GM12892 (cell line): ENCODE measurements at places on chromosomes 12 and 14.

DNA sequence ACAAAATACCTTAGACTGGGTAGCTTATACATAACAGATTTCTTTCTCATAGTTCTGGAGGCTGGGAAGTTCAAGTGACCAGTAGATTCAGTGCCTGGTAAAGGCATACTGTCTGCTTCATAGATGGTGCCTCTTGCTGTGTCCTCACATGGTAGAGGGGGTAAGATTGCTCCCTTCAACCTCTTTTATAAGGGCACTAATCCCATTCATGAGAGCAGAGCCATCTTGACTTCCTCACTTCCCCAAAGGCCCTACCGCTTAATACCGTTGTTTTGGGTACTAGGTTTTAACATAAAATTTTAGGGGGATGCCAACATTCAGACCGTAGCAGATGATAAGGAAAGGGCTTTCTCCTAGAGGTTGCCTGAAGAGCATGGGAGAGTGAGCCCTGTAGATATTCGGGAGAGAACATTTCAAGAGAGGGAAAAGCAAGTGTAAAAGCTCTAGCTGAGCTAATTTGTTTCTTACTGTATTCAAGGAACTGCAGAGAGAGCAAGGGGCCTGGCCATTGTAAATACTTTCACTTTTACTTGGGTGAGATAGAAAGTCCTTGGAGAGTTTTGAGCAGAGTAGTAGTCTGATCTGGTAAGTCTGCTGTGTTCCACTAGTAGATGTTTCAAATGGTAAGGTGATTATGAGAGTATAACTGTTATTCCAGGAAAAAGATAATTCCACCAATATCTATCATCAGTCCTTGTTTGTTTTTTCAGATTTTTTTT, 27.3 kb downstream of the FRS2 start:
- peak; percentile 24 for DNase-seq

DNA sequence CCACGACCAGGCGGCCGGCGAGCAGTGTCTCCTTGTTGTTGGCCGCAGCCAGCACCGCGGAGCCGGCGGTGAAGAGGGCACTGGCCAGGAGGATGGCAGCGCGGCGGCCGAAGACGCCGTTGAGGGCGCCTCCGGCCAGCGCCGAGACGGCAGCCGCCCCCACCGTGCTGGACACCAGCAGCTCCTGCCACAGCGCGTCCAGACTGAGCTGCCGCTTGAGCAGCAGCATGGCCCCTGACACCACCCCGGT, 691 bp downstream of the SLC2A13 start:
- DNase-seq, result no peak

- no peak for DNase-seq
These were observed 596.0 kb downstream of the SLC16A7 start for GRCh38 chr12:60191676-60192359.

- no peak for DNase-seq
These were observed 1.7 kb upstream of the AKAP6 start for GRCh38 chr14:32327255-32327961.

DNA sequence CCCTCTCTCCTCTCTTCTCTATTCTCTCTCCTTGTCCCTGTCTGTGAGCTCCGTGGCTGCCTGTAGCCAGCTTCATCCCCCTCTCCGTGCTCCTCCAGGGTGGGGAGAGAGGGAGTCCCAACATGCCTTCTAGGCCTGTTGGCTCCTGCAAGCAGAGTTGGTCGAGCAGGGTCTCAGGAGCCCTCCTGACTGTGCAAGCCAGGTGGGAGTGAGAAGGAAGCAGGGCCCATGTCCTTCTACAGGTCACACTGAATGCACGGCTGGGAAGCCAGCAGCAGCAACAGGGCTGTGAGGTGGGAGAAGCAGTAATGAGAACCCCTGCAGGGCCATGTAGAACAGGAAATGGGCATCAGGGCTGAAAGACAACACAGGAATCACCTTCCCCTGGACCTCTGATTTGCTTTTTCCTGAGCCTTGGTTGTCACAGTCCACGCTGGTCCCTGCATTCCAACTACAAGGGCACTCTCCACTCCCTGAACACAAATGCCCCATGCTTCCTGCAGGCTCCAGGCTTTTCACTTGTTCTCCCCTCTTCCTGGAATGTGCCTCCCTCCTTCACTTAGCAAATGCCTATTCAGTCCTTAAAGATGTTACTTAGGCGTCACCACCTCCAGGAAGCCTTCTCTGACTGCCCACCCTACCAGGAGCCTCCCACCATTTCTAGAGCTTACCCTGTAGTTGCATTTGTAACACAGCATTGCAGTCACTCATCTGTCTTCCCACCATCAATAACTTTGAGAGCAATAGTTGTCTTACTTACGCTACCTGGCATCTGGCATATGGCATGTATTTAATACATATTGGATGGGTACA, 51.2 kb downstream of the TSPAN11 start:
- no peak for DNase-seq

GRCh38 chr12:129069886-129070285, 216.6 kb downstream of the GLT1D1 start:
- no peak for DNase-seq

GRCh38 chr14:39762576-39763401, 330.6 kb upstream of the FBXO33 start:
- DNase-seq, result no peak

- no peak for DNase-seq
These were observed 23.4 kb upstream of the NR2C1 start for GRCh38 chr12:95096852-95097251.

DNA sequence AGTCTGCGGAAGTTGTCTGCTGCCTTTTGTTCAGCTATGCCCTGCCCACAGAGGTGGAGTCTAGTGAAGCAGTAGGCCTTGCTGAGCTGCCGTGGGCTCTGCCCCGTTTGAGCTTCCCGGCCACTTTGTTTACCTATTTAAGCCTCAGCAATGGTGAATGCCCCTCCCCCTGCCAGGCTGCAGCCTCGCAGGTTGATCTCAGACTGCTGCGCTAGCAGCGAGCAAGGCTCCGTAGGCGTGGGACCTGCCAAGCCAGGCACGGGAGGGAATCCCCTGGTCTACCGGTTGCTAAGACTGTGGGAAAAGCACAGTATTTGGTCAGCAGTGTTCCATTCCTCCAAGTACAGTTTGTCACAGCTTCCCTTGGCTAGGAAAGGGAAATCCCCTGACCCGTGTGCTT, 143.6 kb downstream of the DYRK2 start:
- no peak for DNase-seq

DNA sequence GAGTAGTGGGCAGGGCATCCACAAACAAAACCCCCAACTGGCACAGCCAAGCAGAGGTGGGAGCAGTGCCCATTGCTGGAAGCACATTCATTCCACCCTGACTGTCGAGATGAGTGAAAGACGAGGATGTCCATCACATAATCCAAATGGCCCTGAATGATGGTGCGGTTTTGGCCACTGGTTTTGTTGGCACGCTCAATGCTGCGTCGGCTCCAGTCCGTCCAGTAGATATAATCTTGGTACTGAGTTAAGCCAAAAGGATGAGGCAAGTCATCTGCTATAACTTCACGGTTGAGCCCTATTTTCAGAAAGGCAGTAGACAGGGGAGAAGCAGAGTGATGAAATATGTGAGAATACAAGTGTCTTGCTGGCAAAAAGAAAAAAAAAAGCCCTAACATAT, 88.1 kb downstream of the BCL2L14 start:
- no peak for DNase-seq

GRCh38 chr12:93571365-93571924, 1.0 kb upstream of the SOCS2 start:
- no peak for DNase-seq

DNA sequence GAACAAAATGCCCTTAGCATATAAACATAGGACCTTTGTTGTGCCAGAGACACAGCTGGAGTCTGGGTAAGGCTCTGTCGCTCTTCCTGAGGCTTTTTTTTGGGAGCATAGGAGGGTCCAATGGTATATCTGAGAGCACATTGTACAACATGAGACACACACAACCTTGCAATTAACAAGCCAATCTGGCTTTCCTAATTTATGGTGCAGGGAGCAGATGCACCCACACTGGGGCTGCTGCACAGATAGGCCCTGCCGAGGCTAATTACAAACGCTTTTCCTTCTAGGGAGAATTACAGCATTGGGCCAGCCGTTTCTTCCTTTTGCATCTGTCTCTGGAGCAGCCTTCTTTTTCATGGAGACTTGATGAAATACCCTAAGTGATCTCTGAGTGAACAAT, 75.0 kb upstream of the OVCH1 start:
- DNase-seq, result no peak

GRCh38 chr14:38080696-38081095, 127.0 kb upstream of the SSTR1 start:
- DNase-seq, result no peak

- no peak for DNase-seq
These were observed 49.9 kb upstream of the PLEKHG3 start for GRCh38 chr14:64654246-64654900.

- DNase-seq, result no peak
These were observed 88.9 kb downstream of the NUMB start for GRCh38 chr14:73369428-73369827.

GRCh38 chr14:34302654-34303053, 159.4 kb downstream of the SPTSSA start:
- DNase-seq, result no peak

DNA sequence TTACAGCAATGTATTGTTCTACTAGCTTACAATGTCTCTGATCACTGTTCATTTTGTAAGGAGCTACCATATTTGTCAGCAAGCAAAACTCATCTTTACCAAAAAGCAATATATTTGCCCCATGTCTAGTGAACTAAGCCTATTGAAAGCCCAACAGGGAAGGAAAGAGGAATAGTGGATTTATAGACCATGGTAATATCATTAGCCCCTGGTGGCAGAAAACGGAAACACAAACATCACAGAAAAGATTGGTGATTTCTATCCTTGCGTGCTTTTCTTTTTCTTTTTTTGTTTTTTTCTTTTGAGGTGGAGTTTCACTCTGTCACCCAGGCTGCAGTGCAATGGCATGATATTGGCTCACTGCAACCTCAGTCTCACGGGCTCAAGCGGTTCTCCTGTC, 1562.4 kb upstream of the TMEM132C start:
- no peak for DNase-seq
